ENCODE measurements at places on chromosomes 12 and 14.

- DNase-seq = no peak
Measured at GRCh38 chr12:122454739-122455138, 32.3 kb upstream of the CLIP1 start.

GRCh38 chr12:11958221-11959091 is 112.3 kb upstream of the BCL2L14 start:
- no peak for DNase-seq

- DNase-seq = no peak
Measured at GRCh38 chr12:88558340-88558867, 21.9 kb downstream of the KITLG start.

- no peak for DNase-seq
Measured at GRCh38 chr14:90079576-90079975, 17.8 kb downstream of the KCNK13 start.

DNA sequence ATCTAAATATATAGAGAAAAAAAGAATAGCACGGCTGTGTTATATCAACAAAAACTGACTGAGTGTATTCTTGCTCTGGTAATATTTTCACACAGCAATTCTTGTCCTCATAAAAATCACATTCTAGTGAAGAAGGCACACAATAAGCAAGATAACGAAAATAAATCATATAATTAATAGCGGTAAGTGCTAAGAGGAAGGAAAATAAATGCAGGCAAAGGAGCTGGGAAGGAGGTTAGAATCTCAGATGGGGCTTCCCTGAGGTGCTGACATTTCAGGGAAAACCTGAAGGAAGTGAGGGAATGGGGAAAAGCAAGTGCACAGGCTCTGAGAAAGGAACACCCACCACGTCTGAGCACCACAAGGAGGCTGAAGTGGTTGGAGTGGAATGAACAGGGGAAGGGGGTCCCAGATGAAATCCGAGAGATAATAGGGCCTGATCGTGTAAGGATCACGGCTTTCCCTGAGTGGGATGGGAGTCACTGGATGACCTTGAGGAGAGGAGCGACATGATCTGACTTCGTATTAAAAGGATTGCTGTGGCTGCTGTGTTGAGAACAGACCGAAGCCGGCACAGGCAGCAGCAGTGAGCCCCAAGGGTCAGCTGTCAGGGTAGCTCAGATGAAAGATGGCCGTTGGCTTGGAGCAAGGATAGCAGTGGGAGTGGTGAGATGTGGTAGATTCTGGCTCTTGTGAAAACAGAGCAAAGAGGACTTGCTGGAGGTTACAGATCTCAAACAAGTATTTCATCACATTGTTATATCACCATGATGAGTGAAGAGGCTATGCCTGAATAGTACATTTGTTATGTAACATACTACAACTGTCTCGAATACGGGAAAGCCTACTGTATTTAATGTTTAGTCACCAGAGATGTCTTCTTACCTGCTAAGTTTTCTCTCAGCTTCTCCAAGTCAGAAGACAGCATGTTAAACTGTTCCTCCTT is 67.1 kb upstream of the VPS33A start:
- DNase-seq = no peak

DNA sequence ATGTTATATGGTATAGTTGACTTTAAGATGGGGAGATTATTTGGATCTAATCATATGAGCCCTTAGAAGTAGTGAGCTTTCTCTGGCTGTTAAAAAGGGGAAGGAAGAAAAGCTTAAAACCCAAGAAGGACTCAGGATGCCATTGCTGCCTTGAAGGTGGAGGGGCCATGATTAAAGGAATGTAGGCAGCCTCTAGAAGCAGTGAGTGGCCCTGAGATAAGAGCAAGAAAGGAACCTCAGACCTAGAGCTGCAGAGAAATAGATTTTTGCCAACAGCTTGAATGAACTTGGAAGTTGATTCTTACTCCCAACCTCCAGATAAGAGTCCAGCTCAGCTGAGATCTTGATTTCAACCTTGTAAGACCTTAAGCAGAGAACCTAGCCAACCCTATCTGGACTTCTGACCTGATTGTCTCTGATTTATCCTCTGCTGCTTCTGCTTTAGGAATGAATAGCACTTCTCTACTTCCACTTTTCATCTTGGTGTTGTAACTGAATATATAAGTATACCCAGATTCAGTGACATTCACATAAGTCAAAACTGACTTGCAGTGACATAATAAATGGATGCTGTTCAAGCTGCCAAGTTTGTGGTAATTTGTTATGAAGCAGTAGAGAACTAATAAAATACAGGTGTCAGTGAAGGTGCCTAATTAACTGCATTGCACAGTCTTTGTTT is 33.5 kb downstream of the RAD51B start:
- no peak for DNase-seq

Data from retina (tissue), 1 donor.